Tibial nerve (tissue), 4 donors: ENCODE measurements at places on chromosomes 7 and 10. TPM values are rescaled to one million over a fixed set of nuclear protein-coding genes. Genes with fewer than 3 reads are reported as not detected.

DNA sequence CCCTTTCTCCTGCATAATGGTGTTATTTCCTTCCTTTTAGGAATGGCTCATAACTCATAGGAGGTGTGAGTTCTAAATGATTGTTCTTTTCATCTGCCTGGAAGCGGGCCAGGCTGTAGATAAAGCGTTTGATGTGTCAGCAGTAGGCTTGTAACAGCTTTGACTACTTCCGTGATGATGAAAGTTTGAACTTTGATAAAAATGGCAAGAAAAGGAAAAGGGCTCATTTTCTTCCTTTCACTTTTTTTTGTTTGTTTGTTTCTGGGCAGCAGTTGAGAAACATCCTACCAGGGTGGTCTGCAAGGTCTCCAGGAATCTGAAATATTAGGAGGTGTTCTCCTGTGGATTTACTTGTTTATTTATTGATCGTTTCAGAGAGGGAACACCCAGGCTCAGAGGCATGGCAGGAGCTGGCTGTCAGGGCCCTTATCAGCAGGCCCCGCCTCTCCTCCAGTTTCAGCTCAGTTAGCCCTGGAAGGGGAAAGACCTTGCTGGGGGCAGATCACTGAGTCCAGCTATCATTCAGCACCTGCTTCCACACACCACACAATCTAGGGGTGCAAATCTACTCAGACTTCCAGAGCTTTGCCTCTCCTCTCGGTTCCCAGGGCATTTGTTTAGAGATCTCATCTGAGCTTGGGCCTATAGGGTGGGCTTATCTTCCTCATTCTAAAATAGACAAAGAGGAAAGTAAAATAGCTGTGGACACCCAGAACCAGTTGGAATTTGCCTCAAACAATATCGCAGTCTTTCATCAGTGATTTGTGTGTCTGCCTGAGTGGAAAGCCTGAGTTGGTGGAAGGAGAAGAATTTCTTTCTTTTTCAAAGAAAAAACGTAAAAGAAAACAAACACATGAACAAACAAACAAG lies 130.9 kb downstream of the BMPER start:
- H3K4me3 ChIP-seq: no peak overlapping the region
- DNase-seq: no peak
- H3K36me3 ChIP-seq: no peaks in the 10 kb centered on the region
- no peak overlapping the region for H3K27ac ChIP-seq
- no peaks in the 10 kb centered on the region for H3K27me3 ChIP-seq
- H3K4me1 ChIP-seq: no peaks in the 10 kb centered on the region

- H3K4me1 ChIP-seq: peaks cover 13% of the 10 kb centered on the region
- no peaks in the 10 kb centered on the region for H3K36me3 ChIP-seq
Measured at GRCh38 chr7:379456-380138, 89.6 kb downstream of the FOXL3 start.

DNA sequence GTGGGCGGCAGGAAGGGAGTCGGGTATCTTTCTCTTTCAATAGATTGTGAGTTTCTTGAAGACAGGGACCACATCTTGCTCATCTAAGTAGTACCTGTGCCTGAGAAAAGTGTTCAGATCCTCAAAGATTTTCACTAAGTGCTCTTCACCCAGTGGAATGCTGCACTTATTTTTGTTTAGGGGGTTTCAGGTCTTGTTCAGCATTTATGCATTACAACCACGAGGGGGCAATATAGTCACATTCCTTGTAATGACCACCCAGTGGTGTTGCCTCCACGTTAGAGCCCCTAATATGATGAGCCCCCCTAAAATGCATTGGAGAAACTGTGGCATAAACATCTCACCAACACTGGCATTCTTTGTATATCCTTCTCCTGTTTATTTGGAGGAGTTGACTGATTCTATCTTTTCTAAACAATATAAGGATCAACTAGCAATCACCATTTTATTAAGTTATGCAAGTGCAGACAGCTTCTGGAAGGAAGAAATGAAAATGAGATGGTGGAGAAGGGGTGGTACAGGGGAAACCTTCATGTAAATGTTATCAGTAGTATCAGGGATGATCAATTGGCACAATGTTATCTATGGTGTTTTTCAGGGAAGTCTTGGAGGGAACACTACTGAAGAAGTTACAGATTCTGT lies 3.1 kb upstream of the PAPSS2 start:
- peak overlapping the region; percentile 93 for H3K27ac ChIP-seq
- no peaks in the 10 kb centered on the region for H3K36me3 ChIP-seq
- peaks cover 5% of the 10 kb centered on the region for H3K4me1 ChIP-seq
- DNase-seq: no peak
- H3K27me3 ChIP-seq: no peaks in the 10 kb centered on the region

OAT gene
- total RNA-seq: 67.9 TPM

DNA sequence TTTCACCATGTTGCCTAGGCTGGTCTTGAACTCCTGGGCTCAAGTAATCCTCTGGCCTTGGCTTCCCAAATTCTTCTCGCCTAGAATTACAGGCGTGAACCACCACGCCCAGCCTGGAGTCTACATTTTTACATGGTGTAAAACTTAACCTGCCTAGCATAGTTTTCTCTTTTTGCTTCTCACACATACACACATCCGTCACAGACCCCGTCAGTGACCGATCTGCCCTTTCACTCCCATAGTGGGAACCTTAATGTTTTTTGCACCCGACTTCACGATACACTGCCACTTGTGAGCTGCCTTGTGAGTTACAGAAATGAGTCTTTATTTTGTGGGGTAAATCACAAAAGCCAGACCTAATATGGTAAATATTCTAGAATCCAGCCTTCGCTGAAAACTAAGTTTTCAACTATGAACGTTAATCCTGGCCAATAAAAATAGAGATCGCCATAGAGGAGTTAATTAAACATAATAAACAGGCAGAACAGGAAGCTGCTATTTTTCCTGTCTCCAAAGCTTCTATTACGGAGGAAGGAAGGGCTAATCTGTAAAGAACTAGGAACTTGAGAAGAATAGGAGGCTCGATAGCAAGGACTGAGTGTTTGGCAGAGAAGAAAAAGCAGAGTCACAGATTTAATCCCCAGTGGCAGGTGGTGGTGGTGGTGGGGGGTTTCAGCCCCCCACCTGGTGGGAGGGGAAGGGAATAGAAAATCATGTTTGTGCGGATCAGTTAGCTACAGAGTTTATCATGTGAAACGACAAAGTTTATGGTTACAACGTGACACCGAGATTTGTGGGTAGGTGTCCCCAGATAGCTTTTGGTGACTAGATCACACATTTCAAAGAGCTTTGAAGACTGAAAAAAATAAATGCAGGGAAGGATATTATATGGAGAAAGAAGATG lies 14.7 kb upstream of the FAM171A1 start:
- H3K27me3 ChIP-seq: no peaks in the 10 kb centered on the region

GRCh38 chr7:80124526-80125264 lies 9.9 kb upstream of the GNAI1 start:
- DNase-seq: no peak
- H3K27ac ChIP-seq: no peak overlapping the region
- H3K4me1 ChIP-seq: peaks cover 20% of the 10 kb centered on the region
- H3K27me3 ChIP-seq: no peaks in the 10 kb centered on the region
- no peak overlapping the region for H3K4me3 ChIP-seq

GRCh38 chr7:66642932-66643331 lies 14.3 kb downstream of the KCTD7 start:
- H3K27me3 ChIP-seq: no peaks in the 10 kb centered on the region
- no peak for DNase-seq
- H3K36me3 ChIP-seq: peaks cover 90% of the 10 kb centered on the region
- no peak overlapping the region for H3K27ac ChIP-seq
- H3K4me1 ChIP-seq: no peaks in the 10 kb centered on the region

ALOX5 gene
- total RNA-seq: 32.2 TPM

MICALL2 gene
- total RNA-seq: 111 TPM

DNA sequence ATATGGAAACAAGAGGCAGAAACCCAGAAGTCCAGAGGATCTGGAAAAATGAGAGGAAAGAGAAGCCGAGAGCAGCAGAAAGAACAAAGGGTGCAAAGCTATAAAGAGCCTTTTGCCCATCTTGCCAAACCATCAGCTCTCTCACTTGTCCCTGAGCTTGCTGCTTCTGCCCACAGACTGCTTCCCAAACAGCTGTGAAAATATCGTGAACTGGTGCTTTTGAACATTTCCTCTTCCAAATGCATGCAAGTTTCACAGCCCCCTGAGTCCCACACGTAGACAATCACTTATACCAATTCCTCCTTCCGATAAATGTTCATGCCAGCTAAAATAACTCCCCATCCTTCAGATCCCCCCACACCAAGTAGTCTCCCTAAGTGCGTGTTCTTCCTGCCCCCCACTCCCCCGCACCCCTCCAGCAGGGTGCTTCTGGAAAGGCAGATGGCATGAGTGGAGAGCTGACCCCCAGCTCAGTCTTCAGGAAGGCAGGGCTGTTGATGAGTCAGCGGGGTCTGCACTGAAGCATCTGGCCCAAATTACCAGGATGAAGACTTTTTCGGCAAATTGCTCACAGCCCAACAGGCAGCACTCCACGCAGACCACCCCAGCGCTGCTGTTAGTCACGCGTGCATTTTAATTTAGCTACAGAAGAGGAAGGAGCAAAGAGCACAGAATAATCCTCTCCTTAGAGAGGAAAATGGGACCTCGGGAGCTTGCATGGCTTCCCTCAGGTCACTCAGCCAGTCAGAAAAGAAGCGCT lies 76.1 kb upstream of the KCNMA1 start:
- DNase-seq: no peak
- no peaks in the 10 kb centered on the region for H3K36me3 ChIP-seq
- no peaks in the 10 kb centered on the region for H3K4me1 ChIP-seq
- H3K27ac ChIP-seq: no peak overlapping the region
- H3K4me3 ChIP-seq: no peak overlapping the region

COG5 gene
- total RNA-seq: 35.7 TPM

DNA sequence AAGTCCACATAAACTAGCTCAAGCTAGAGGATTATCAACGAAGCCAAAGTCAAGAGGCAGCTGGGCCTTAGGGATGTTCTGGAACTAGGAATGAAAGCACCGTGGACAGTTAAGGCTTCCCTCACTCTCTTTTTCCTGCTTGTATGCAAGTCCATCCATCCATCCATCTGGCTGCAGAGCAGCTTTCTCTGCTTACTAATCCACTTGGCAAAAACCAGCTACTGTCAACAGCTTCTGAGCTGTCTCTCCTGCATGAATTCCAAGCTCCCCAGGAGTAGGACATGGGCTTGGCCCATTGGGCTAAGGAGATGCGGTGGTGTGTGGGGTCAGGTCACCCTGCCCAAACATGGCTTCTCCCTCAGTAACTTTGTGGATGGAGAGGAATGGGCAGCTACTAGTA lies 66.2 kb downstream of the NAMPT start:
- no peak for DNase-seq
- peaks cover 19% of the 10 kb centered on the region for H3K4me1 ChIP-seq
- H3K27me3 ChIP-seq: no peaks in the 10 kb centered on the region
- no peak overlapping the region for H3K4me3 ChIP-seq
- no peaks in the 10 kb centered on the region for H3K36me3 ChIP-seq
- no peak overlapping the region for H3K27ac ChIP-seq

DNA sequence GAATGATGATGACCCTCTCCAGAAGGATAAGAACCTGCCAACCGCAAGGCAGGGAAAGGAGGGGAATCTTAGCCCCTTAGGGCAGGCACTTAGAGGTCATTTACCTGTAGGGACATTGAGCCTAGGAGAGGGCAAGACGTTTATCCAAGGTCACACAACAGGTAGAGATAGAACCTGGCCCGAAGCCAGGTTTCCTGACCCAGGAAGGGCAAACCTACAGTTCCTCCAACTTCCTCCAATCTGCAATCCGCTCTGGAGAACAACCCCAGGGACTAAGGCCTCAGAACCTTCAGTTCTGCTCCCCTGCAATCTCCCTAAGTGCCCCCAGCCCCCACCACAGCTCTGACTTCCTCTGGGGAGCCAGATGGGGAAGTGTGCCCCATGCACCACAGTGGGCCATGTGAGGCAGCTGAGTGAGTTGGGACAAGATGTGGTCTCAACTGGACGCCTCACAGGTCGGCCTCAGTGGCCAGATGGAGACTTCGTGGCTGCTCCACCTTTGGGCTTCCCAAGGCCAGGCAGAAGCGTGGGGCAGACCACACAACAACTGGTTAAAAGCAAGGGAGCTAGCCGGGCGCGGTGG lies 1.4 kb upstream of the PSAP start:
- peak overlapping the region; percentile 15 for H3K27ac ChIP-seq
- H3K36me3 ChIP-seq: no peaks in the 10 kb centered on the region
- H3K4me1 ChIP-seq: no peaks in the 10 kb centered on the region
- peak; percentile 42 for DNase-seq
- no peaks in the 10 kb centered on the region for H3K27me3 ChIP-seq

ANKRD22 gene
- total RNA-seq: not detected

DNA sequence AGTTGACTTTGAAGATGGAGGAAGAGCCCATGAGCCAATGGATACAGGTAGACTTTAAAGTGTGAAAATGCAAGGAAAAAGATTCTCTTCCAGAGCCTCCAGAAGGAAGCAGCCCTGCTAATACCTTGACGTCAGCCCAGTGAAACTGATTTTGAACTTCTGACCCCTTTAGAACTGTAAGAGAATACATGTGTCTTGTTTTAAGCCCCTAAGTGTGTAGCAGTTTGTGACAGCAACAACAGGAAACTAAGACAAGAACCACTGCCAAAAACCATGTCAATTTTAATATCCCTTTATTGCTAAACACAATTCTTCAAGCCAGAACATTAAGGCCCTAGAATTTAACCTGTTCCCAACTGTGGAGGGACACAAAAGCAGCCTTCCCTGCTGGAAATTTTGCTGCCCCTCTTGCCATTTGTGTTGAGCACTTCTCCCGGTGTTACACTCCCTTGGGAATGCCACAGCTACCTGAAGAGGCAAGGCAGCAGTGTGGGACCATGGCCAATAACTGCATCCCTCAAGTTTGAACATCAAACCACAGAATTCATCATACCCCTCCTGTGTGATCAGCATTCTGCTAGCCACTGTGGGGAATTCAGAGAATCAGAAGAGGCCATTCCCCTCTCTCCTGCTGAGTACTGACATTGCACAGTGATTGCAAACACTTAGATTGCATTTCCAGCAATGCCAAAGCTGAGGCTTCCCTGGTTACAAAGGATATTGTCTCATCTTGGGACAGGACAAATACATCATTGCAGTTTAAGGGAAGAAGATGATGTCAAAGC lies 12.3 kb upstream of the CCDC172 start:
- no peak overlapping the region for H3K4me3 ChIP-seq
- H3K27ac ChIP-seq: no peak overlapping the region
- H3K4me1 ChIP-seq: no peaks in the 10 kb centered on the region
- H3K36me3 ChIP-seq: no peaks in the 10 kb centered on the region

UPK3BL2 gene
- total RNA-seq: 1.5 TPM

GRCh38 chr7:70734411-70734810 lies 397.5 kb upstream of the GALNT17 start:
- H3K27me3 ChIP-seq: no peaks in the 10 kb centered on the region
- no peaks in the 10 kb centered on the region for H3K4me1 ChIP-seq
- no peak for DNase-seq
- H3K27ac ChIP-seq: no peak overlapping the region

GRCh38 chr7:101927802-101928201 lies 110.4 kb downstream of the CUX1 start:
- DNase-seq: no peak
- no peak overlapping the region for H3K4me3 ChIP-seq
- no peaks in the 10 kb centered on the region for H3K4me1 ChIP-seq
- peak overlapping the region; percentile 57 for H3K27ac ChIP-seq

DNA sequence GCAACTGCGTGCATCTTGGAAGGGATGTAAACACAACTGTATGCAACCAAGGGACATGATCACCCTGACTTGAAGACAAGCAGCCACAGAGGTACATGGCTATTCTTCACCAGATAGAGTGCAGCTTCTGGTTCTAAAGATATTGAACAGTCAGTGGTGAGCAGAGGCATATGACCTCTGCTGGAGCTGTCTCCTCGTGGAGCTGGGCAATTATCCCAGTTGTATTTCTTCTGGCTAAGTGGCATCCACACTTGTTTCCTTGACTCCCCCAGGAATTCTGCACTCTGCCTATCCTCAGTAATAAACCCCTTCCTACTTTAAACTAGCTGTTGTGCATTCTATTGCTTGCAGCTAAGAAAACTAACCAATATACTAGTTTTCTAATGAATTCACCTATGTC lies 216.8 kb downstream of the THSD7A start:
- H3K4me3 ChIP-seq: no peak overlapping the region
- no peaks in the 10 kb centered on the region for H3K36me3 ChIP-seq
- H3K27ac ChIP-seq: no peak overlapping the region
